CD4-positive, alpha-beta T cell treated with Interferon alpha-2 for 1 hour (primary cell): ENCODE measurements at places on chromosomes 11 and 22.

DNA sequence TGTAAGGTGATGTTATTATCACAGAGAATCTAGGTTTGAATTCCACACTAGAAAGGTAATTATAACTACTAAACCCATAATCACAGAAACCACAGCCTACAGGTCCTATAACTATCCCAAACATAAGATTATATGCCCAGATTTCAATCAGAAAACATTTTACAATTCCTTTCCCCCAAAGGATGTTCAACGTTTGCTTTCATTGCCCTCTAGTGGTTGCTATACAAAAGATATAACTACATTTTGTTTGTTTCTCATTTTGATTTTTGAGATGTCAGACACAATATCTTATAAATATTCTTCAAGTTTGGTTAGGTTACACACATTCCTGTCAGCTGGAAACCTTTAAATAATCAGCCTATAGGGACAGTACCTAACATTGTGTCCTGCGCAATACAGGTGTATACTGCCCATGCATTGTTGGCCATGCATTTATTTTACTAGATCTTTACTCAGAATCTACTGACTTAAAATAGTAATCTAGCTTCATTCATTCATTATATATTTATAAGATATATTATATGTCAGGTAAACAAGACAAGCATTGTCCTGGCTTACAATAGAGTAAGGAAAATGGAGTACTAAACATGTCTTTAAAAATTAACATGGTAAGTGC lies 530.5 kb upstream of the CCDC90B start:
- DNase-seq, result no peak

GRCh38 chr11:66070604-66071380 lies 720 bp downstream of the PACS1 start:
- DNase-seq, result no peak

- no peak for DNase-seq
Observed at GRCh38 chr11:132006884-132007580, 636.6 kb downstream of the NTM start.

- no peak for DNase-seq
Observed at GRCh38 chr11:125570952-125571351, 1.7 kb downstream of the EI24 start.

DNA sequence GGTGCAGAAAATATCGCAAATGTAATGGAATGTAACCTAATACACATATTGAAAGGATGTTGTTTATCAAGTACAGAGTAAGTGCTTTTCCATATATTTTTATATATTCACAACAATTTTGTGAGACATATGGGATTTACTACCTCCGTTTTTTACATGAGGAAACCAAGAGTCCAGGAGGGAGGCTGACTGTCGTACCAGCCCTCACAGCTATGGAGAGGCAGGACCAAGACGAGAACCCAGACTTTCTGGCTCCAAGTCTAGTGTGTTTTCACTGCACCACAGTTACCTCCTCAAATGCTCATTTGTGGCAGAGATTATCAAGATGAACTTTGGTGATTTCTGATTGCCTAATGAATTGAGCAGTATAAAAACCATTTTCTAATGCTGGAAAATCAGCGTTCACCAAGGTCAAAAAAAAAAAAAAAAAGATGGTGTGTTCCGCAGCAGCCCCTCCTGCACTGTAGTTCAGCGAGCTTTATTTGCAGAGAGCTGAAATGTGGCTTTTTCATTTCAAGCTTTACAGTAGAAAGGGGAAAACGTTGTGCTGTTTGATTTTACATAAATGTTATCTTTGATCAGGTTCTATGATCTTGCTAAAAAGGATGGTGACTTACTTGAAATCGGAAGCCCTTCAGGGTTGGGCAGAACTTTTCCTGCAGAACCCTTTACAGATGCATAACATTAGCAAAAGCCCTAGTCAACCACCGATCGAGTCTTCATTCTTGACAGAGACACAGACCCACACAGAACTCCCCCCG lies 44.7 kb upstream of the WEE1 start:
- no peak for DNase-seq

DNA sequence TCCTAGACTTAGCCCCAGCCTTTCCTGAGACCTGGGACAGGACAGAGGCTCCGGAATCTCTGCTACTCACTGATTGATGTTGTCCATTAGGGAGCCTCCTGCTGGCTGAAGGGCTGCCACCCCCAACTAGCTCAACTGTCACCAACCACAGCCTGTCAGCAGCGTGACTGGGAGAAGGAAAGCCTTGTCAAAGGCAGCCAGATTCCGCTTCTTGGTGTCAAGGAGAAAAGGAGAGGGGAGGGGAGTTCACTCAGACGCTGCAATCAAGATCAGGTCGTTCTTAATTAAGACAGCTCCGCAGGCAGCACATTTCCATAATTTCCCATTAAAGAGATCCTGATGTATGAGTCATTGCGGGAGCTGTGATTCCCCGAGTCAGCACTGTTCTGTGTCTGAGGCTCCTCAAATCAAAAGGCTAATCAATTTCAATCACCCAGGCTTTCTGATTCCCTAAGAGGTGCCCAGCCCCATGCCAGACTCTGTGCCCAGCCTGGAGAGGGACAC lies 152.8 kb upstream of the ZBED5 start:
- peak; percentile 7 for DNase-seq

GRCh38 chr11:13620063-13620462 lies 48.4 kb upstream of the FAR1 start:
- DNase-seq, result no peak

DNA sequence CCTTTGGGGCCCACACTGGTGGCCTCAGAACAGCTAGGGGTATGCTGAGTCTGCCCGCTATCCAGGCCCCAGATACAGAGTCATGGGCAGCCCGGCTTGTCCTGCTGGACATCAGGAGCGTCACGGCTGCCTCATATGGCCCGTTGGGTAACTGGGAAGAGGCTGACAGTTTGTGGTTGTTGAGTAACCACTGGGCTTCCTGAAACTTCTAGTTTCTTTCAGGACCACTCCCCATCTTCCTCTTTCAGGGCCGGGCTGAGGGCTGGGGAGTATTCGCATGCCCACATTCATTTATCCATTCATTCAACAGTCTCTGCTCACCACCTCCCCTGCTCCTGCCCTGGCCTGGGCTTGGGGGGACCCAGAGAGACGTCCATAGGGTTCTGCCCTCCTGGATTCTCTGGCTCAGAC lies 13.4 kb upstream of the P2RY2 start:
- DNase-seq, result peak; percentile 51

- DNase-seq, result no peak
Observed at GRCh38 chr11:14342906-14343305, 16.1 kb downstream of the RRAS2 start.

- no peak for DNase-seq
Observed at GRCh38 chr11:132528181-132528580, 1004.1 kb downstream of the OPCML start.
